Caki2 (cell line): ENCODE measurements at places on chromosomes 6 and 20. TPM values are rescaled to one million over a fixed set of nuclear protein-coding genes. Genes with fewer than 3 reads are reported as not detected.
A peak's percentile ranks its signal among the peaks of the same experiment; 100 is the strongest.

- no peak for DNase-seq
Measured at GRCh38 chr20:1272368-1273100, 6.4 kb downstream of the SNPH start.

DNA sequence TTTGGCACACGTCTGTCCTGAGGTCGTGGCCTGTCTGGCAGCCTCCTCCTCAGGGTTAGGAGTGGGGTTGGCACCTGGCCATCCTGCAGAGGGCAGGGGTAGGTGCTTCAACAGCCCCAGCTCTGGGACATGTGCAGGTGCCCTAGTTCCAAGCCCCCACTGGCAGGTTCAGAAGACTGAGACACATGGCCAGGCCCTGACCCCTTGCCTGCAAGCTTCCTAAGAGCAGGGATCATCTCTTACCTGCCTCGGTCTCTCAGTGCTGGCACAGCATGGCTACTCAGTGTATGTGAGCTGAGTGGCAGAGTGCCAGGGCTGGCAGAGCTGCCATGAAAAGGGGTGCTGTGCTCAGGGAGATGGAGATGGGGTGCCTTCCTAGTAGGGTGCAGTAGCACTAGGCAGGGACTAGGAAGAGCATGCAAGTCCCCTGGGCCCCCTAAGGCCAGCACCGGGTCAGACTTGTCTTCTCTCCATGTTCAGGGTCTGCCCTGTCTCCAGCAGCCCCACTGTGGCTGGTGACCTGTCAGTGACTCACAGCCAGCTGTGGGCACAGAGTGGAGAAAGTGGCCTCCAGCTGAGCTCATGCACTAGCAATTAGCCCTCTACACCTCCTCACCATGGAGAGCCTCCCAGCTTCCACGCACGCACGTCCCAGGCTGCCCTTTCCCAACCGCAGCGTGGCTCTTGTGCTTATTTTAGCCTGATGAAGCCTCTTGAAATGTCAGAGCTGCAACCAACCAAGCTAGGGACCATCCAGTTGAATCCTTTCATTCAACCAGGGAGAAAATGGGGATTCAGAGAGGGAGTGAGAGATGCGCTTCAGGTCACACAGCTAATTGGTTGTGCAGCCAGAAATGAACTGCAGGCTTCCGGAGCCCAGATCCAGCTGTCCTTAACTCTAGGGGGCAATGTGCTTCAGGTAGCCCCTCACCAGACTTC, 116.6 kb downstream of the MRPL14 start:
- DNase-seq: peak; percentile 97

The BEND3 gene
- total RNA-seq: 2.3 and 2.6 TPM in 2 replicates

- DNase-seq: peak; percentile 75
Measured at GRCh38 chr20:62617711-62618483, 24.4 kb upstream of the SLCO4A1 start.

DNA sequence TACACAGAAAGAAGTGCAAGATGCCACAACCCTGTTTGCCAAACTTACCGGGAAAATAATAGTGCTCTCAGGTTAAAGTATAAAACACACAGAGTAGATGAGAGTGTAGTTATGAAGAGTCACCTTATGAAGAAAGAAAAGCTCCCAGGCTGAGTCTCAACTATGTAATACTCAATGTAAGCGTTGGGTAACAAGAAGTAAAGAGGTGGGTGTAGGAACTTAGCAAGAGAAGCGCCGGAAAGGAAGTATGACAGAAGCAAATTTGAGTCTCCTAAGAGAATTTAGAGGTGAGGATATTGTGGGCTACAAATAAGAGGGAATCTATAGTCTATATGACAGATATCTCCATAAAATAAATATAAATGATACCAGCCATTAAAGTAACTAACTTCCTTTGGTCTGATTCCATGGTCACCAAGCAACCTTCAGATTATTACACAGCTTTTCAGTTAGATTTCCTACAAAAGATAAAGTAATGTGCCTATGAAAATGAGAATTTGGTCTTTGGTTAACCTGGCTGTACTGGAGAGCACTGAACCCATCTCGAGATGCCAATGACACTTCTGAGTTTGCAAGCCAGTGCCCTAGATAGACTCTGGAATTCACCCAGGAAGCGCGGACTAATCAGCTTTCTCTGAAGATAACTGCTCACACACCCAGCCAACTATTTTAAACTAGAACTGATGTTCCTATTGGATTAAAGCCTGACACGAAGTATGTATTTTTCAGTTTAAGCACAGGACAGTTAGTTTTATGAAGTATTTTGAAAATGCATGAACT, 1.8 kb downstream of the TUBE1 start:
- DNase-seq: no peak

- DNase-seq: no peak
Measured at GRCh38 chr6:138622967-138623366, 123.7 kb upstream of the NHSL1 start.

- no peak for DNase-seq
Measured at GRCh38 chr6:132746048-132746447, 11.7 kb downstream of the VNN2 start.

- DNase-seq: no peak
Measured at GRCh38 chr6:143937668-143937970, 70.4 kb downstream of the PLAGL1 start.

The POM121L2 gene
- total RNA-seq: not detected in 2 replicates

- no peak for DNase-seq
Measured at GRCh38 chr6:46265373-46265772, 94.6 kb upstream of the ENPP5 start.

- DNase-seq: no peak
Measured at GRCh38 chr6:27892649-27893058, 19.5 kb downstream of the OR2B2 start.

The TCP11 gene
- total RNA-seq: 2.0 TPM in 1 of 2 replicates, not detected in the other

DNA sequence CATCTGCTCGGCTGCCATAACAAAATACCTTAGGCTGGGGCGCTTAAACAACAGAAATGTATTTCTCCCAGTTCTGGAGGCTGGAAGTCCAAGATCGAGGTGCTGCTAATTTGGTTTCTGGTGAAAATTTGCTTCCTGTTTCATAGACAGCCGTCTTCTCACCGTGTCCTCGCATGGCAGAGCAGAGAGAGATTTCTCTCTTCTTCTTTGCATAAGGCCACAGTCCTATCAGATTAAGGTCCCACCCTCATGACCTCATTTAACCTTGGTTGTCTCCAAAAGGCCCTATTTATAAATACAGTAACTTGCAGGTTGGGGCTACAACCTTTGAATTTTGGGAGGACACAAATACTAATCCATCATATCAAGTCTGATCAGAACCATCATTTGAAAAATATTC, 544.3 kb downstream of the KIF16B start:
- DNase-seq: no peak

The CDSN gene
- not detected in 2 replicates for total RNA-seq

The CTSZ gene
- total RNA-seq: 338 and 349 TPM in 2 replicates

GRCh38 chr20:62142252-62143080, 728 bp downstream of the PSMA7 start:
- no peak for DNase-seq

The ZNF311 gene
- 4.1 and 5.9 TPM in 2 replicates for total RNA-seq

The GNAS-AS1 gene
- 3.1 and 5.2 TPM in 2 replicates for total RNA-seq

DNA sequence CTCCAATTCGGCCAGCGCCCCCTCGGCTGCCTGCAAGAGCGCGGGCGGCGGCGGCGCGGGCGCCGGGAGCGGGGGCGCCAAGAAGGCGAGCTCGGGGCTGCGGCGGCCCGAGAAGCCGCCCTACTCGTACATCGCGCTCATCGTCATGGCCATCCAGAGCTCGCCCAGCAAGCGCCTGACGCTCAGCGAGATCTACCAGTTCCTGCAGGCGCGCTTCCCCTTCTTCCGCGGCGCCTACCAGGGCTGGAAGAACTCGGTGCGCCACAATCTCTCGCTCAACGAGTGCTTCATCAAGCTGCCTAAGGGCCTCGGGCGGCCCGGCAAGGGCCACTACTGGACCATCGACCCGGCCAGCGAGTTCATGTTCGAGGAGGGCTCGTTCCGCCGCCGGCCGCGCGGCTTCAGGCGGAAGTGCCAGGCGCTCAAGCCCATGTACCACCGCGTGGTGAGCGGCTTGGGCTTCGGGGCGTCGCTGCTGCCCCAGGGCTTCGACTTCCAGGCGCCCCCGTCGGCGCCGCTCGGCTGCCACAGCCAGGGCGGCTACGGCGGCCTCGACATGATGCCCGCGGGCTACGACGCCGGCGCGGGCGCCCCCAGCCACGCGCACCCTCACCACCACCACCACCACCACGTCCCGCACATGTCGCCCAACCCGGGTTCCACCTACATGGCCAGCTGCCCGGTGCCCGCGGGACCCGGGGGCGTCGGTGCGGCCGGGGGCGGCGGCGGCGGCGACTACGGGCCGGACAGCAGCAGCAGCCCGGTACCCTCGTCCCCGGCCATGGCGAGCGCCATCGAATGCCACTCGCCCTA, 963 bp downstream of the FOXF2 start:
- DNase-seq: peak; percentile 44

The LY6G5C gene
- total RNA-seq: 0.30 TPM in 1 of 2 replicates, not detected in the other

The GLP1R gene
- not detected in 2 replicates for total RNA-seq

DNA sequence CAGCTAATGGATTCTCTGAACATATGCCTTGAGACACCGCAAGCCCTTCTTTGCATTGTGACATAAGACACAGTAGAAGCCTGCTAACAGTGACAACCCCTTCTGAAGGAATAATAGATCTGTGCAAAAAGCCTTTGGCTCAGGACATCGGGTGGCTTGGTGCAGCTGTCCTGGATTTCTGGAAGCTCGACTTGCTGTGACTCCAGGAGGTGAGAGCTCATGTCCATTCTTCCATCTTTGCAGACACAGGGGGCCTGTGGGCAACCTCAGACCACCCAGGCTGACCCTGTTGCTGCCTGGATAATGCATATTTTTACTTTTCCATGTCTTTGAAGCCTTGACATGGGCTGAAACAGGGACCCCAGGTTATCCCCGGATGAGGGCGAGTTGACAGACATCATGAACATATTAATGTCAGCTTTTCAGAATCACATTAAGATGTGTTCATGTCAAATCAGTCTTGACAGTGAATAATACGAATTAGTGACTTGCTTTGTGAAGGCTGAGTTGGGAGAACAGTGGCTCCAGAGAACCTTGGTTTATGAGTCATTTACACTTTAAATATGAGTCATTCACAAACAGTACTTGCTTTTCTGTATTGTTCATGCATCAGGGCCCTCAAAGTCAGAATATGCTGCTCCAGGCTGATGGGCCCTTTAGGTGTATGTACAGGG, 66.8 kb upstream of the IYD start:
- DNase-seq: peak; percentile 62

GRCh38 chr20:4720041-4720976, 1.4 kb upstream of the PRND start:
- DNase-seq: peak; percentile 39

DNA sequence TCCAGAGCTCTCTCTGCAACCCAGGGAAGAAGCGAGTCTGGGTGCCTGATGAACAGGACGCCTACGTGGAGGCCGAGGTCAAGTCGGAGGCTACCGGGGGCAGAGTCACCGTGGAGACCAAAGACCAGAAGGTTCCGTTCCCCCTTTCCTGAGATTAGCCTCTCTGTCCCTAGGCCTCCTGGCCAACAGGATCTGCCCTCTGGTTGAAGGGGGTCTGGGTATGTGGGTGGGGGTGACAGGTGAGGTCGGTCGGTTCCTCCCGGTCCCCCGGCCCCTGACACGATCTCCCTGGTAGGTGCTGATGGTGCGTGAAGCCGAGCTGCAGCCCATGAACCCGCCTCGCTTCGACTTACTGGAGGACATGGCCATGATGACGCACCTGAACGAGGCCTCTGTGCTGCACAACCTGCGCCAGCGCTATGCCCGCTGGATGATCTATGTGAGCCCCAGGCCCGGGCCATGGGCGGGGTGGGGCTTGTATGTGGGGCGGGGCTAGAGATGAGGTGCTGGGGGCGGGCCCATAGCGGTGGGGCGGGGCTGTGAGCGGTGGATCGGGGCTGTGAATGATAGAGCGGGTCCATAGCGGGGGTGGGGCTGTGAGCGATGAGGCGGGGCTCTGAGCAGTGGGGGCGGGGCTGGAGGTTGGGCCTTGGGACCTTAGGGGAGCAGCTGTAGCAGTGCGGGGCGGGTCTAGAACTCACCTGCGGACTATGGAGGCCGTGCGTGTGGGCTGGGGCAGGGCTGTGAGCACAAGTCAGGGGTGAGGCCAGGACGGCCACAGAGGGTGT, 23.9 kb downstream of the MYH7B start:
- no peak for DNase-seq

GRCh38 chr20:15916623-15917022, 656.6 kb downstream of the KIF16B start:
- DNase-seq: no peak

DNA sequence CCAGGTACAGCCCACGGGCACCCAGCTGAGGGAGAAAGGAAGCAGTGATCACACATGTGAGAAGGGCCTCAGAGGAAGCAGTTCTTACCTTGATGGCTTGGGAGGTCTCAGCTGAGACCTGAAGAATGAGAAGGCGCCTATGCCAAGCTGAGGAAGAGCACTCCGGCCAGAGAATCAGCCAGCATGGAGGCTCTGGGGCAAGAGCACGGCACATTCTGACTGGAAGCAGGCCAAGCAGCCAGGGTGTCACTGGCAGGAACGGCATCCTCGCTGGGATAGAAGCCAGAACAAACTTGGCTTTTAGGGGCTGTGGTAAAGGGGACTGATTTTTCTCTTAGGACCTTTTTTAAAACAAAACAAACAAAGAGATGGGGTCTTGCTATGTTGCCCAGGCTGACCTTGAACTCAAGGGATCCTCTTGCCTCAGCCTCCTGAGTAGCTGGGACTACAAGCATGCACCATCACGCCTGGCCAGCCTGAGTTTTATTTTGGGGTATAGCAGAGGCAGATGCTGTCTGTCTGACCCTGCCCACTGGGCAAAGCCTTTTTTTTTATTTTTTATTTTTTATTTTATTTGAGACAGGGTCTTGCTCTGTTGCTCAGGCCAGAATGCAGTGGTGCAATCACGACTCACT, 17.6 kb downstream of the GHRH start:
- DNase-seq: no peak

GRCh38 chr20:61948586-61949362, 116.9 kb downstream of the TAF4 start:
- no peak for DNase-seq

The TNFRSF21 gene
- 13.1 and 13.5 TPM in 2 replicates for total RNA-seq

The SH3BGRL2 gene
- 1.2 and 2.2 TPM in 2 replicates for total RNA-seq

The IRF4 gene
- not detected in 2 replicates for total RNA-seq

The DST gene
- total RNA-seq: 62.2 and 71.2 TPM in 2 replicates

GRCh38 chr6:36679043-36679833, 724 bp downstream of the CDKN1A start:
- DNase-seq: peak; percentile 66

DNA sequence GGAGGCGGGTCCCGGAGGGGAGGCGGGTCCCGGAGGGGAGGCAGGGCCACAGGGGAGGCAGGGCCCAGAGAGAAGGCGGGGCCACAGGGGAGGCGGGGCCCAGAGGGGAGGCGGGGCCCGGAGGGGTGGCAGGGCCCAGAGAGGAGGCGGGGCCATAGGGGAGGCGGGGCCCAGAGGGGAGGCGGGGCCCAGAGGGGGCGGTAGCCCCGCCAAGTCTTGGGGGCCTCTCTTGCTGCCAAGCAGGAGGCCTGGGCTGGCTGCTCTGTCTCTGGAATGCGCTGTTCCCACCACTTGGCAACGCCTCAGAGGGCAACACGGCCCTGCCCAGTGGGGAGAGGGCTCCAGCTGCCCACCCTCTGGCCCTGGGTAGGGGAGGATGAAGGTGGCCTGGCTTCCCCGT, 80.5 kb downstream of the YTHDF1 start:
- no peak for DNase-seq
